Gastrocnemius medialis (tissue), 4 donors: ENCODE measurements at places on chromosomes 7 and 10.

GRCh38 chr10:79995979-79996634 lies 47.2 kb upstream of the SFTPD start:
- DNase-seq, result no peak

- no peak for DNase-seq
Observed at GRCh38 chr10:19480353-19480752, 335.9 kb upstream of the PLXDC2 start.

DNA sequence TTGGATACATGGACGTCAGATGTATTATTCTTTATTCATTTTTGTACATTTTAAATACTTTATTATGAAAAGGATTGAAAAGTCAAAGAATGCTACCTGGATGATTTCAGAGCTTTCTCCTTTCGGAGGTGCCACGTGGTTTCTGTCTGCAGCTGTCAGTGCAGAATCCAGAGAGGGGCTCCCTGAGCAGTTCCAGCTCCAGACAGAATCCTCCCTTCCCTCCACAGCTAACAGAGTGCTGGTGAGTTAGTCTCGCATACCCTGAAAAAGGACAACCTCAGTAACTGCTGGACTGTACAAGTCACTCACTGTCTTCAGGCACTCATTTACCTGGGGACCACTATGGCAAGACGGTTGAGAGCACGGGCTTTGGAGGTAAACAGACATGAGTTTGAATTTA lies 10.9 kb downstream of the DNMBP start:
- no peak for DNase-seq

DNA sequence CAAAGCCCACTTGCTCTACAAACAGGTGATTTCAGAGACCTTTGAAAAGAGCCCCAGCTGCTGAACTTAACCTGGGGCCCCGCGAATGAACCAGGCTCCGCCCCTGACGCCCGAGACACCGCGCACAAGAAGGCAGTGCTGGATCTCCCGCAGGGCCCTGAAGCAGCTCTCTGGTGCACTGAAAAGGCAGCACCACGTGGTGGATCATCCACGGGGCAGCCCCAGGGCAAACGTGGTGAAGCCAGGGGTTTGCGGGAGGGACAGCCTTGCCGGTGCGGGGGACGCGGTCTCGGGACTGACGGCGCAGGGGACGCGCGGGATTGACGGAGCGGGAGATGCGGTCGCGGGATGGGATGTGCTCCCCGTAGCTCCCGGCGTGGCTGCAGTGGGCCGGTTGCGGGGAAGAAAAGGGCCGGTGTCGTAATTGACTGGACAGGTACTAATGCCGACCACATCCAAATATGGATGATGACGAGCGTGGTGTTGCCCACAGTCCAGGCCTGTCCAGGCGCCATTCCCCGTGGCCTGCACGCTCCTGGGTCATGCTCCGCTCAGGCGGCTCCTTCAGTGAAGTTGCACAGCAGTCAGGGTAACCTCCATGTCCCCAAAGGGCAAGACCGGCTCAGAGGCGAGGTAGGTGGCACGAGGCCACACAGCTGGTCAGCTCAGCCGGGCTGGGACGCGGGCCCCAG lies 421.1 kb downstream of the DNAJB6 start:
- DNase-seq, result no peak

- DNase-seq, result no peak
Observed at GRCh38 chr7:3436112-3436511, 135.1 kb downstream of the SDK1 start.
